Osteoblast (primary cell): ENCODE measurements at places on chromosomes 7 and 10. TPM values are rescaled to one million over a fixed set of nuclear protein-coding genes. Genes with fewer than 3 reads are reported as not detected.

DNA sequence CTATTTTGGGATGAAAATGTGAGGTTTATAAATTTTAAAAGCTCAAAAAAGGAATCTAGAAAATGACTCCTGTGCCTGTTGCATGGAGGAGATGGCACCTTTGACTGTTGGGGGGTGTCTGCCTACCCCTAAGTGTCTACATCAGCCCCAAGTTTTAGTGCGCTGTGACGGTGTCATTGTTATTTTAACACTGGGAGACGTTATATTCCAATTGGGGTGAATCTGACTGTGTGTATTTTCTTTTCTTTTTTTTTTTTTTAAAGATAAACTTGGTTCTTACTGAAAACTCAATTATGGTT lies 517 bp downstream of the SRGN start:
- no peak for DNase-seq

DNA sequence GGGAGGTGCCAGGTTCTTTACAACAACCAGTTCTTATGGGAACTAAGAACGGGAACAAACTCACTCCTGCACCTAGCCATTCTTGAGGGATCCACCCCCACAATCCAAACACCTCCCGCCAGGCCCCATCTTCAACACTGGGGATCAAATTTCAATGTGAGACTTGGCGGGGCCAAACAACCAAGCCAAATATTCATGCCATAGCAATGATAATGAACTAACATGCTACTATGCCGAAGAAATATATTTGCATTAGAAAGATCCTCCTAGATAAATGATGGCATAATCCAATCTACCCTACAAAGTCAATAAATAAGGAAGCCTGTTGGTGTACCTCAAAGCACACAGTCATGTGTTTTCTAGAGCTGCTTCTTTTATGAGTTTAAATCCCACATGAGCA lies 57.6 kb downstream of the CCDC71L start:
- DNase-seq, result no peak

DNA sequence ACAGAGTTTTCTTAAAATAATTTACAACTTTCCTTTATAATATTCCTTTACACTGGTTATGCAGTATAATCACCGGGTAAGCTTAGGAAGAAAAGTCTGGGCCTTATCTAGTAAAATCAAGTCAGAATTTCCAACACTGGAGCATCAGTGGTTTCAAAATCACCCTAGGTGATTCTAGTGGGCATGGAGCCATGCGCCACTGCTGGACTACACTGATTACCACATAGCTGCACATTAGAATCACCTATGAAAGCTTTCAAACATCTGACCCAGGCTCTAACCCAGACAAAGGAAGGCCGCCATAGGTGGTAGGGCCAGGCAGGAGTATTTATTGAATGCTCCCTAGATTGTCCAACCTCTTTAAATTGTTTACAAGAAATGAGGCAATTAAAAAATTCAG lies 52.0 kb downstream of the NSUN6 start:
- no peak for DNase-seq

- peak; percentile 80 for DNase-seq
Measured at GRCh38 chr10:75019370-75019769, 92.1 kb upstream of the SAMD8 start.

DNA sequence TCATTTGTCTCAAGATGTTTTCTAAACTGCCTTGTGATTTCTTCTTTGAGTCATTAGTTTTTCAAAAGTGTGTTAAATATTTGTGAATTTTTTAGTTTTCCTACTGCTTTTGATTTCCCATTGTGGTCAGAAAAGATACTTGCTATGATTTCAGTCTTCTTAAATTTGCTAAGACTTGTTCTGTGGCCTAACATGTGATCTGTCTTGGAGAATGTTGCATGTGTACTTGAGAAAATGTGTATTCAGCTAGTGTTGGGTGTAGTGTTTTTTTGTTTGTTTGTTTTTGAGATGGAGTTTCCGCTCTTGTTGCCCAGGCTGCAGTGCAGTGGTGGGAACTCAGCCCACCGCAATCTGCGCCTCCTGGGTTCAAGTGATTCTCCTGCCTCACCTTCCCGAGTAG lies 28.6 kb downstream of the BMPR1A start:
- no peak for DNase-seq

- DNase-seq, result peak; percentile 73
Measured at GRCh38 chr7:155488483-155489127, 30.7 kb downstream of the EN2 start.

GRCh38 chr10:7649673-7650300 lies 17.0 kb downstream of the ITIH5 start:
- DNase-seq, result no peak

DNA sequence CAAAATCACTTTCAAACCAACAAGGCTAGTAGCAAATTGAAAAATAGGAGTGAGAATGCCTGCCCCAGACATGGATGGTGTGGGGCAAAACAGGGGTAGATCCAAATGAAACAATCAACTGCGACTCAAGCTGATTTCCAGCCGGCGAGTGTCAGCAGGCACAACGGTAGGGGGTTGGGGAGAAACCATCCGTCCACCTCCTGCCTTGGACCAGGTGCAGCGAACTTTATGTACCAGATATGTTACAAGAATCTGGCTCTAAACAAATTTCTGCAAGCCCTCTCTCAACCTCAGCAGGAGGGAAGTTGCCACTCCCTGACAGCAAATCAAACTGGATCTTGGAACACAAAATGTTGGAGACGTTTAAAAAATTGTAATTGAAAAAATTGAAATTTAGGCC lies 45.2 kb downstream of the PYROXD2 start:
- DNase-seq, result no peak

- DNase-seq, result no peak
Measured at GRCh38 chr10:101019440-101019703, 11.6 kb downstream of the PDZD7 start.

DNA sequence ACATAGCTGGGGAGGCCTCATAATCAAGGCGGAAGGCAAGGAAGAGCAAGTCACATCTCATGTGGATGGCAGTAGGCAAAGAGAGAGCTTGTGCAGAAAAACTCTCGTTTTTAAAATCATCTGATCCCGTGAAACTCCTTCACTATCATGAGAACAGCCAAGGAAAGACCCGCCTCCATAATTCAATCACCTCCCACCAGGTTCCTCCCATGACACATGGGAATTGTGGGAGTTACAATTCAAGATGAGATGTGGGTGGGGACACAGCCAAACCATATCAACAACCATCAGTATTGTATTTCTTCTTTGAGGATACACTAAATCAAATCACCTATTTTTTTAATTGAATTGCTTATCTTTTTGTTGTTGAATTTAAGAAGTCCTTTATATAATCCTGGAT lies 16.7 kb downstream of the POT1 start:
- no peak for DNase-seq

DNA sequence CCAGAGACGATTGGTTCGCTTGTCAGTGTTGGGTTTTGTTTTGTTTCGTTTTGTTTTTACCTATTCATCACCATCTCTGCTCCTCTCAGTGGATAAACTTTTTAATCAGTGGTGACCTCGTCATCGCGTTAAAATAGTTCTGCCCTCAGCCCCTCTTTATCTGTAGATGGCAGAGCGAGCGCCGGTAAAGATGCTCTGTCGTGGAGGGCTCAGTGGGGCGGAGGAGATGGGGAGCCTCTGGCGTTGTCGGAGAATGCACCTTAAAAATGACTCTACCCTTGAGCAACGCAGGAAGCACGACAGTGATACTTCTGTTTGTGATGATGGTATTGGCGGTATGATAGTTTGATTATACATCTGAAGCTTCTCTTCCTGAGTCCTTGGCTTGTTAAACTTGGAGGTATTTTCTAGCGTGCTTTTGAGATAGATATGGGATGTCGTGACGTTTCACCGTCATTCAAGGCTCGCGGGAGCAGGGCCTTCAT lies 554 bp downstream of the CSGALNACT2 start:
- peak; percentile 82 for DNase-seq

- peak; percentile 83 for DNase-seq
Measured at GRCh38 chr10:16950656-16951601, 133.7 kb upstream of the RSU1 start.

DNA sequence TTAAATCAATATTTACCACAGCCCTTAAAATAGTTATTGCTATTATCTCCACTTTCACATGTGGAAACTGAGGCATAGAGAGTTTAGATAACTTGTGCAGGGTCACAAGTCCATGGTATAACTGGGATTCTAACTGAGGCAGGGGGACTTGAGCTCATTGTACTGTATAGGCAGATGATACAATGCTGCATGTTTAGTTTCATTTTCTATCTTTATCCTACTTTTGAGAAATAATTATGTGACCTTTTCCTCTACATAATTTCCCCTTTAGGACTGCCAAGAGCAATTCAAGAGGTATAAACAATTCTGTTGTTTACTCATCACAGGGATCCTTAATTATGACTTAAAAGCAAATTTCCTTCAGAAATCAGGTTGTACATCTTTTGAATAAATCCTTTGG lies 193.1 kb downstream of the SUGCT start:
- no peak for DNase-seq

DNA sequence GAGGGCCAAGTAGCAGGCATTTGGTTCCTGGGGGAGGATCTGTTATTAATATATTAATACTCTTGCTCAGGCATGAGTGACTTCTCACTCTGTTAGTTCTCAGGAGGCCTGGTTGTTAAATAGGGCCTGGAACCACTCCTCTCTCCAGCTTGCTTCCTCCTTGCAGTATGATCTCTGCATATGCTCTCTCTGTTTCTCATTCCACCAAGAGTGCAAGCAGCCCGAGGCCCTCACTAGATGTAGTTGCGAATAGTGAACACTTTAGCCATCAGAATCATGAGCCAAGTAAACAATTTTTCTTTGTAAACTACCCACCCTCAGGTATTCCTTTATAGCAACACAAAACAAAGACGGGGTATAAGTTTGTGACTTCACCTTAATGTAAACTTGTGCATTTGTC lies 784.3 kb downstream of the DNAJB9 start:
- DNase-seq, result no peak

GRCh38 chr7:135075716-135076115 lies 72.2 kb upstream of the TMEM140 start:
- no peak for DNase-seq

- peak; percentile 73 for DNase-seq
Measured at GRCh38 chr7:31054608-31055278, 2.6 kb downstream of the ADCYAP1R1 start.

DNA sequence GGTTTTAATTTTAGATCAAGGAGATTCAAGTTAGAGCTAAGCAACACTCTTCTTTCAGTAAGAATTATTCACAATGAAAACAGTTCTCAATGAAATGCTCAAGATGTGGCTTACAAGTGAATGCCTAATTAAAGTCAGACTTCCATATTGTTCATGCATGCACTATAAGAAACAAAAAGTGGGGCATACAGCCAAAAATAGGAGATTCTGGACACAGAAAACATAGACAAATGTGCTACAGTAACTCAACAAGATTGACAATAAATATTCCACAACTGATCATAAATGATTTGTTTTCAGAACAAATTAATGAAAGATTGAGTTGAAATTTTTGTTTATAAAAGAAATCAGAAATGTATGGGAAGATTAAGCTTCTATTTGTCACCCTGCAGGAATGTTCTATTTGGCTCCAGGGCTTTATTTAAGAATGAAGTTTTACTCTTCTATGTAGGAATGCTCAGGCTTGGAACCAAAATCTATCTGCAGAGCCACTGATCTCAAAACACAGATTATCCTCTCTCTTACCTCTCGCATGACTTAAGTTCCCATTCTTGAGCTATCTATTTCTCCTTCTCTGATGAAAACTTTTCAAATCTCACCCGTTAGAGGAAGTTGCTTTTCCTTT lies 89.0 kb upstream of the PIP4K2A start:
- DNase-seq, result peak; percentile 69

DNA sequence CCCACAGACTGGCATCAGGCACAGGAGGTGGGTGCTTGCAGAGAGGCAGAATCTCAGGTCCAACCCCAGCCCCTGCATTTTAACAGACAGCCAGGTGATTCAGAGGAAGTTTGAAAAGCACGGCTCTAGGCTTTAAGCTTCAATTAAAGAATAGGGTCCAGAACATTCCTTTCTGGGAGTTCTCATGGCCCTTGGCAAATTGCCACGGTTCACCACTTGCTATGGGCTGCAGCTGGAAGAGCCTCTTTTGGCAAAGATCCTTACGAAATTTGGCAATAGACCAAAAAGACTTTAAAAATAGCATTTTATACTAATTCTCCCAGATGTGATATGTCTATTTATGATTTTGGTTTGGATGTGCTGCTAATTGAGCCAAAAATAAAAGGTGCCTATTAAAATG lies 148.1 kb downstream of the ITGA8 start:
- DNase-seq, result no peak

The MOGAT3 gene
- not detected in 2 replicates for total RNA-seq

The ZNF365 gene
- 9.1 and 9.8 TPM in 2 replicates for total RNA-seq

The IDI2 gene
- not detected in 2 replicates for total RNA-seq

The TMEM178B gene
- 1.1 and 2.1 TPM in 2 replicates for total RNA-seq

The R3HCC1L gene
- 13.3 and 15.9 TPM in 2 replicates for total RNA-seq

The OR2A5 gene
- not detected in 2 replicates for total RNA-seq

The CALML3 gene
- total RNA-seq, result not detected in 2 replicates

The IKZF1 gene
- total RNA-seq, result under 0.01 TPM in 1 of 2 replicates, not detected in the other

The GTF2IRD2 gene
- 12.7 and 17.0 TPM in 2 replicates for total RNA-seq

The HOXA13 gene
- total RNA-seq, result 6.2 and 8.0 TPM in 2 replicates
